Hematopoietic multipotent progenitor cell treated with erythropoietin and hydrocortisone succinate and interleukin-3 and kit ligand, for 8 days (in vitro differentiated cells): ENCODE measurements at places on chromosomes 1 and 21.

DNA sequence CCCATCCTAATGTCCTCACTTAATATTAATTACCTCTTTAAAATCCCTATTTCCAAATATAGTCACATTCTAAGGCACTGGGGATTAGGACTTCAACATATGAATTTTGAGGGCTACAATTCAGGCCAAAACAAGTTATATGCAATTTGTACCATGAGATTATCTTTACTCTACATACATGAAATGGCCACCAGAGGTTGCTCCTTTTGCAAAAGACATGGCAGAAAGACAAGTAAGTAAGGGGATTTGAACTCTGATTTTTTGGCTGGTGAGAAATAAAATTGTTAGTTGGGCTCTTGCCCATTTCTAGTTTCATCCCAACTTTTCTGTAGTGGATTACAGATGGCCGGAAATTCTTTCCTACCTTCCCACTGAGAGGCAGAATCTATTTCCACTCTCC is 4.8 kb upstream of the ALG6 start:
- no peak for DNase-seq

GRCh38 chr21:37149411-37149810 is 76.4 kb downstream of the TTC3 start:
- DNase-seq, result no peak

DNA sequence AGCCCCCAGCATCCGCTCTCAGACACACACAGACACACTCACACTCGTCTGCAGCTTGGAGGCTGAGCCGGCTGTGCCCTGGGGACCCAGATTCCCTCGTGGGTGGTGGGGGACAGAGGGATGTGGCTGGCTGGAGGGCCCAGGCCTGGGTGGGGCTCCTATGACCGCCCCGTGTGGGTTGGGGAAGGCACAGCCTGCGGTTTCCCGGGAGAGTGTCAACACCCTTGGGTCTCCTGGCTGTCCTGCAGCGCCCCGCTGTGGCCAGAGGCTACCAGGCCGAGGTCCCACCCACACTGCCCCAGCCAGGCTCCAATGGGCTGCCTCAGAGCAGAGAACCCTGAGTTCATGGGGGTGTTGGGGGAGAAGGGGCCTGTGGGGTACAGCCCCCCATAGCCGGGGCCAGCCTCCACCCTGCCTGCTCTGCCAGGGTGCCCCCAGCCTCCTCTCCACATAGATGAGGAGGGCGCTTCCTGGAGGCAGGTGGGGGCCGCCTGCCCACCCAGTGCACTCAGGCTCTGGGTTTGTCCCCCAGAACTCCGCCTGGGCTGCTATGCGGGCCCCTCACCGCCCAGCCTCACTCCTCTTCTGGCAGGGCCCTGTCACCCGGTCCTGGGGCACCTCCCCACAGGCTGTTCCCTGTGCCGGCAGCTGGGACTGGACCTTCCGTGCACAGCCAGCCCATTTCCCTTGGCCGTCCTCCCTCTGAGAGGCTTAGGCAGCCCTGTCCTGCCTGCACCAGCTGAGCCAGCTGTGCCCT is at the start of gene TTC34:
Gene TTC34 (minus strand): TSS at position 159 of the 757 bp plus-strand sequence. CDS start 866 bp downstream, outside the sequence.
- DNase-seq, result peak; percentile 62

DNA sequence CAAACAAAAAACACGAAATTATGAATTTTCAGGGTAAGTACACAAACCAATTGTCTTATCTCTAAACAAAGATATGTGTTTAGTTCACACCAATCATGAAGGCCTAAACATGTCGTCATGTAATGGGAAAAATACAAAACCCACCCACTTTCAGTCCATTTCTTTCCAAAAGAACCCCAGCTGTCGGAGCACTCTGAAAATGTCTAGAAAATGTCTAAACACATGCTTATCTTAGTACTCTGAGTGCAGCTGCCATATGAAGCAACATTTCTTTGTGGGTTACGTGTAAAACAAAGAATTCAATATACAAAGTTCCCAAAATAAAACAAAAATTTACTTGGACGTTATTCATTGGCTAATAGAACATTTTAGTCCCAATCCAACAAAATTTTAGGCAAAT is 22.7 kb downstream of the SERBP1 start:
- no peak for DNase-seq

GRCh38 chr1:27773826-27774445 is 917 bp downstream of the STX12 start:
- no peak for DNase-seq

DNA sequence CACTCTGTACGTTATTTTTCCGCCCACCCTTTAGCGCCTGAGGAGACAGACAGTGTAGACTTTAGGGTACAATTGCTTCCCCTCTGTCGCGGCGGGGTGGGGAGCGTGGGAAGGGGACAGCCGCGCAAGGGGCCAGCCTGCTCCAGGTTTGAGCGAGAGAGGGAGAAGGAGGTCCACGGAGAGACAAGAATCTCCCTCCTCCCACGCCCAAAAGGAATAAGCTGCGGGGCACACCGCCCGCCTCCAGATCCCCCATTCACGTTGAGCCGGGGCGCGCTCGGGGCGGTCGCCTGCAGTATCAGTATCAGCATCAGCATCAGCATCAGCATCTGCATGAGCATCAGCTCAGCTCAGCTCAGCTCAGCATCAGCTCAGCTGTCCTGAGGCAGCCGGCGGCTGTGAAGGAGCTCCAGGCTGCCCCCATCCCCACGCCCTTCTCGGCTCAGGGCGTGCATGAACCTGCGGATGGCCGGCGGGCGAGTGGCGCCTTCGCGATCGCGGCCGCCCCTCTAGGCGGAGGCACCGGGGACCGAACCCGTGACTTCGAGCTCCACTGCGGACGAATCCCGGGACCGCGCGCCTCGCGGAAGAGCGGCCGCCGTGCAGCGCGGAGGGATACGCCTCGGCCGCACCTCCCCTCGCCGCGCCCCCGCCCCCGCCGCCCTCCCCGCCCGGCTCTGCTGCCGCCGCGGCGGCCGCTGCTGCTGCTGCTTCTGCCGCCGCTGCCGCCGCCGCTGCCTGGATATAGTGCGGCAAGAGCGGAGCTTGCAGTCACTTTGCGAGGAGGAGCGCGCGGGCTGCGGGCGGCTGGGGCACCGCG is at the start of gene NCAM2:
Gene NCAM2 (plus strand): TSS at position 774 of the 820 bp plus-strand sequence.
- peak; percentile 22 for DNase-seq

GRCh38 chr21:32994305-32994704 is 31.4 kb upstream of the OLIG2 start:
- peak; percentile 51 for DNase-seq

DNA sequence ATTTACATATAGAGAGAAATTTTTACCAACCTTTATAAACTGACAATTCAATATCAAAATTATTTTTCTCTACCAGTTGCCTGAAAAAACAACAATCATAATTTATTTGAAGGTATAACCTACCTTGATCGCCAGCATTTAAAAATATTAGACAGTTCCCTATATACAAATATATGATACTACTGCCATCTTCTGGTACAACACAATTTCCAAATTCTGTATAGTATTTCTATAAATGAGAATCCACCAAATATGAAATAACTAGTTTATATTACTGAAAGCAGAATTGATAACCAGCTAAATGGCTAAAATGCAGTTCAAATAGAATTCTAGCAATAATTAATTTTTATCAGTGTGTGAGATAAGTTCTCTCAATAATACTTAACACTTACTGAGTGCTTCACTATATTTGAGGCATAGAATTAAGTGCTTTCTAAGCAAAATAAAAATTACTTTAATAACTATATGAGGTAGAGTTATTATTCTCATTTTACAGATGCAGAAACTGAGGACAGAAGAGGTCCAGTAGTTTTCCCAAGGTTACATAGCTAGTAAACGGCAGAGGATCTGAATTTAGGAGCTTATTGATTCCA is 75.6 kb downstream of the PIGK start:
- DNase-seq, result peak; percentile 21

DNA sequence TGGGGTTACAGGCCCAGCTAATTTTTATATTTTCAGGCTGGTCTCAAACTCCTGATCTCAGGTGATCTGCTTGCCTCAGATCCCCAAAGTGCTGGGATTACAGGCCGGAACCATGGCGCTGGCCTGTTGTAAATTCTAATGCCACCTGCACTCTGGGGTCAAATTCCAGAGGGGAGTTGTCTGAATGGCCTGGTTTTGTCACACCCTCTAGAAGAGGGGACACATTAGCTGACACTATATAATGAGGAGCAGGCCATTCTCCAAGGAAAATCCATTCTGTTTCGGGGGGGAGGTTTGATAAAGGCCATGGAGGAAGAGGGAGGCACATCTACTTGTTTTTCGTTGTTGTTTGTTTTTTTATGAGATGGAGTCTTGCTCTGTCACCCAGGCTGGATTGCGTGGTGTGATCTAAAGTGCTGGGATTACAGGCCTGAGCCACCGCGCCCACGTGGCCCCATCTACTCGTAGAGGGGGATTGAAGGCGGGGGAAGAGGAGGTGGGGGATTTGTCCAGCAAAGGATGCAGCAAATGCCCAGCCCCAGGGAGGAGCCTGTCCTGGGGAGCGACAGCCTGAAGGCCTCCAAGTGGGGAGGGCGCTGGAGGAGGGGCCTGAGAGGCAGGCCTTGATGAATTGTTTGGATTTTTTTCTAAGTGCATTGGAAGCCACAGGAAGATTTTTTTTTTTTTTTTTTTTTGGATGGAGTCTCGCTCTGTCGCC is 78.4 kb upstream of the SLC45A1 start:
- no peak for DNase-seq

DNA sequence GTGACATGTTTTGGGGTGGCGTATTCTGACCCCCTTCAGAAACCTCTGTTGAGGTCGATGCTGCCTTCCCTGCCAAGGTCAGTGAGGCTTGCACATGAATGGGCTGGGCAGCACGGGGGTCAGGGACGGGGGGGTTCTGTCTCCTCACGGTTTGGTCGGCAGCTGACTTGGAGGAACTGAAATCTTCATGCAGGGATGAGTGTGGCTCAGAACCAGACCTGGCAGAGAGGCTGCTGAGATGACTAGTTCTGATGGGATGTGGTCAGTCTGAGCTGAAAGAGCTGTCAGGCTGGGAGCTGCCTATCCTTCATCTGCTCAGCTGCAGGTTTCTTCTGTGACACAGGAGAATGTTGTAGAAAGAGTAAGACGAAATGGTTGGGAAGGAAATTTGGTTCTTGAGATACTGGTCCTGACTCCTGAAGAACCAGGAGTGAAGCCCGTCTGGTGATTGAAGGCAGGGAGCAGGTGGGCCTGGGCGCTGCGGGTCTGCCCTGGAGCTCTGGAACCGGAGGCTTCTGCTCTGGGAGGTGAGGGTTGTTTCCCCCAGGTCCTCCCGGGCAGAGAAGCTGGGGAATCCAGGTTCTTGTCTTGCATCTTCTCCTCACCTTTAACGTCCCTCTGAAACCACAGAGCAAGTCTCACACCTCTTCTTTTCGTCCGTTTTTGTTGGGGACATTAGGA is 3.3 kb downstream of the SLX9 start:
- DNase-seq, result no peak

- DNase-seq, result no peak
Observed at GRCh38 chr1:214469290-214469689, 82.1 kb downstream of the PTPN14 start.

GRCh38 chr1:153032677-153033308 is 1.8 kb downstream of the SPRR1B start:
- peak; percentile 36 for DNase-seq

DNA sequence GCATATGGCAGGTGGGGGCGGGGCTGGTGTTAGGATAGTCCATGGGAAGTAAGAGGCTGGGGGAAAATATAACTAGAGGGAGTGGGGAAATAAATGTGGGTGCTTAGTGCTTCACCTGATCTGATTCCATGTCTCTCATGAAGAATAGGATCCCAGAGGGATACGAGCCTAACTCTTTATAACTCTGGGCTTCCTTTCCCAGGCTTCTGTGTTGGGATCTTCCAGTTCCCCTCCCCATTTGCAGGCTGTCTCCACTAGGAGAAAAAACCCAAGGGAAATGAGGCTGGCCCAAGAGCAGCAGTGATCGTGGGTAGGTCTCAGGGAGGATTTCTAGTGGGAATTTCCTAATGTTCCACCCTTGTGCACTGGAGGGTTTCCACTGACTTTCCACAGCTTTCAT is 1.6 kb downstream of the KCNJ9 start:
- no peak for DNase-seq

- DNase-seq, result no peak
Observed at GRCh38 chr1:177741476-177741875, 228.4 kb downstream of the SEC16B start.

GRCh38 chr1:179263121-179263520 is 30.5 kb upstream of the SOAT1 start:
- no peak for DNase-seq

- no peak for DNase-seq
Observed at GRCh38 chr1:24015221-24016210, 35.4 kb upstream of the SRSF10 start.

GRCh38 chr1:51666478-51666877 is 49.6 kb downstream of the OSBPL9 start:
- no peak for DNase-seq

DNA sequence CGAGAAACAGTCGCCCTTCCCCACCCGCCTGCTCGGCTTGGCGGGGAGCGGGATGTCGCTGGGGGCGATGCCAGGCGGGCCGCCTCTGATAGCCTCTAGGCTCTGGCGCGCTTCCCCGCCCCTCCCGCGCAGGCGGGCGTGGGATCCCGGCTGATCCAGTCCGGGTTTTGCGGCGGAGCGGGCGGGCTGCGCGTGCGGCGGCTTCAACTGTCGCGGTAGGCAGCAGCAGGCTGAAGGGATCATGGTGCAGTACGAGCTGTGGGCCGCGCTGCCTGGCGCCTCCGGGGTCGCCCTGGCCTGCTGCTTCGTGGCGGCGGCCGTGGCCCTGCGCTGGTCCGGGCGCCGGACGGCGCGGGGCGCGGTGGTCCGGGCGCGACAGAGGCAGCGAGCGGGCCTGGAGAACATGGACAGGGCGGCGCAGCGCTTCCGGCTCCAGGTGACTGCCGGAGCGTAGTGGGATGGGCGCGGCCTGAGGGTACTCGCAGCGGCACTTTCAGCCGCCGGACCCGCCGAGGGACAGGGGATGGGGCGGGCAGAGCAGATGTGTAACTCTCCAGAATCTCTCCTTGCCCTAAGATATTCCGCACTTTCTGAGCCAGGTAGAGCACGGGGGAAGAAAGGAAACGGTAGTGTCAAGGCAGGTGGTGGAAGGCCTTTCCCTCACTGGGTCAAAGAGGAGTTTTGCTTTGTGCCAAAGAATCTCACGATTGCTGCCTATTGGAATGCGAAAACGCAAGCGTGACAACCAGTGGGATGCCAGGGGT is at the start of gene FAAH:
Gene FAAH (plus strand): TSS at position 210 of the 764 bp plus-strand sequence. CDS start 32 bp downstream, at position 242.
- DNase-seq, result peak; percentile 46

GRCh38 chr1:207755846-207756693 is 4.2 kb downstream of the CD46 start:
- DNase-seq, result no peak

DNA sequence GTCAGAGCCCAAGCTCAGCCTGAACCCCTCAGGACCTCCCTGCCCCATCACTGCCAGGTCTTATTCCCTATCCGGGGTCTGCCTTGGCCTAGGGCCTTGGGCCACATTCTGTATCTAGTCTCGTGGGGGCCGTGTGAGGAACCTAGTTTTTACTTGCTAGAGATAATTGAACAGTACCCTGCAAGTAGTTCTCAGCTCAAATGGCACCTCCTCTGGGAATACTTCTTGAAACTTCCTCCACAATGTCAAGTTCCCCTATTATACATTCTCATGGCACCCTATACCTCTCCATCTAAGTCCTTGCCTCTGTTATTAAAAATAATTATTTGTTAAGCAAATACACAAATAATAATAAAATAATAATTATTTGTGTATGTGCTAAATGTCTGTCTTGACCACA is 32.9 kb upstream of the CSF1 start:
- no peak for DNase-seq

GRCh38 chr1:174692313-174692712 is 244.5 kb downstream of the GPR52 start:
- DNase-seq, result no peak

- no peak for DNase-seq
Observed at GRCh38 chr1:225921734-225922709, 2.0 kb downstream of the PYCR2 start.
